ENCODE measurements at places on chromosomes 1 and 21.

- no peak for DNase-seq
Measured at GRCh38 chr21:42518626-42519025, 5.0 kb downstream of the SLC37A1 start.

DNA sequence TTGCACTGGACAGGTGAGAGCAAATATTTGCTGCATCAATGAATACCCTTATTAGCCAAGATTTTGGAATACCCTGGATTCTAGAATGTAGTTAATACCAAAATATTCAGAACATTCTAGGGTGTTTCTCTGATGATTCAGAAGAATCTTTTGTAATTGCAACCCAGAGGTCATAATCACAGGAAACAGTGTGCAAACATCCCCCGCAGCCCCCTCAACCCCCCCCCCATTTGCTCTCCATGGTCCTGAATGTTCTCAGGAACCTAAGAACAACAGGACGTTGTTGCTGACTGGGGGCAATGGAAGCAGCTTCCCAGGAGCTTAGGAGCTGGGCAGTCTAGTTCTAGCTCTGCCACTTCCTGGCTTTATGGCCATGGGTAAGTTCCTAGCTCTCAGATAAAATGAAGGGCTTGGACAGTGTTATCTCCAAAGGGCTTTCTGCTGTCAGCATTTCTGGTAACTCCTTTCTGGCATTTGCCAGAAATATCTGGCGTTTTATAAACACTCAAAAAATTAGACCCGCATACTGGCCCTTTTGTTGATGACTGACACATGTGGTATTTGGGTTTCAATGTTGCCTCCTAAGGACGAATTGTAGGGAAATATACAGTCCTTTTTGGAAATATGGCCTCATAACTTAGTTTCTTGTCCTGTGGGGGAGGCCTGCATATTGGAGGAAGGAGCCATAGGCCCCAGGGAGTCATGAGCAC lies 178.6 kb downstream of the RRAGC start:
- no peak for DNase-seq

GRCh38 chr1:229015806-229016205 lies 255.1 kb upstream of the RAB4A start:
- no peak for DNase-seq

DNA sequence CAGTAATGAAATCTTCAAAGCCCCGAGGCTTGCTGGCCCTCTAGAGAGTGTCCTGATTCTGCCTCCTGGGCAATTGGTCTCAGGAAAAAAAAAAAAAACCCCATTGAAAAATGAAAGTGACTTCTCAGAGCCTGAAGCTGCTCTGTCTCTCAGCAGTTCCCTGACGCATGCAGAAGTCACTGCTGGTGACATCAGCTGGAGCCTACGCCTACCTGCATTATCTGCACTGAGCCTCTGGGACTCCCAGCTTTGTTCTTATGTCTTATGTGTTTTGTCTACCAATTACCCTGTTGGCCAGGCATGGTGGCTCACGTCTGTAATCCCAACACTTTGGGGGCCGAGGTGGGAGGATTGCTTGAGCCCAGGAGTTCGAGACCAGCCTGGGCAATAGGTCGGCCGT lies 10.1 kb upstream of the SLC25A33 start:
- no peak for DNase-seq

DNA sequence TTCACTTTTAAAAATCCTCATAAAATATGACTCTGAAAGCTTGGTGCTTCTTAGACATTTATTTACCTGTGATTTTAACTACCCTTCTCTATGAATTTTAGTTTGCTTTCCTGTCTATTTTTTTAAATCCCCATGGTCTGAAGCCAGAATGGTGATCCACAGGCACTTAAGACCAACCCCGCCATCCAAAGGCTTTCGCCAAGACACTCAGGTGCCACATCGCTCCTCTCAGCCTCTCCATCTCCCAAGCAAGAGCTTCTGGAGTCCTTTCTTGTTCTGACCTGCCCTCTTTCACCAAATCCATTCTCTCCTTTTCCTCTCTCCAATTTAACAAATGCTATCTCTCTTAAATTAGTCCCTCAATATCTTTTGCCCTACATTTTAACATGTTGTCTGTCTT lies 464.6 kb downstream of the PCP4 start:
- no peak for DNase-seq

DNA sequence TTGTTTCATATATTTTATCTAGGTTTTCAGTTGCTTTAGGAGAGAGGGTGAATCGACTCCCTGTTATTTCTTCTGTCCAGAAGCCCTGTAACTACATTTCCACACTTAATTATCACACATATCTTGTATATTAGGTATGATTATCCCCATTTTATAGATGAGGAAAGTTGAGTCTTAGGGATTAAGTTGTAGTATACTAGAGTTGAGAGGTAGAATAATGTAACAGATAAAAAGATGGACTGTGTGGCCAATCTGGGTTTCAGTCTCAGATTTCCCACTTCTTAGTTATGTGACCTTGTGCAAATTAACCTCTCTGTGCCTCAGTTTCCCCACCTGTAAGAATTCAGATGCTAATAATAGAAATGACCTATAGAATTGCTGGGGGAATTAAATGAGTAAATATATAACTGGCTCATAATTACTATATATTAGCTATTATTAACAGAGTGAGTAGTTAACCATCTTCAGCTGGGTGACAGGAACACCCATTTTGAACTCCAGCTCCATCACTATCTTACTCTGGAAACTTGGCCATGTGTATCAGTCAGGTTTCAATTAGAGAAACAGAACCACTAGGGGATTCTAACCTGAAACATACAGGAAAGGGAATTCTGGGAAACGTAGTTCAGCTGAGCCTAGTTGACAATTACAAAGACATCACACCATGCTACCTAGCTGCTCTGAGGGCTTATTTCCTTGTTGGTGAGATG lies 20.4 kb upstream of the FOXO6 start:
- no peak for DNase-seq

DNA sequence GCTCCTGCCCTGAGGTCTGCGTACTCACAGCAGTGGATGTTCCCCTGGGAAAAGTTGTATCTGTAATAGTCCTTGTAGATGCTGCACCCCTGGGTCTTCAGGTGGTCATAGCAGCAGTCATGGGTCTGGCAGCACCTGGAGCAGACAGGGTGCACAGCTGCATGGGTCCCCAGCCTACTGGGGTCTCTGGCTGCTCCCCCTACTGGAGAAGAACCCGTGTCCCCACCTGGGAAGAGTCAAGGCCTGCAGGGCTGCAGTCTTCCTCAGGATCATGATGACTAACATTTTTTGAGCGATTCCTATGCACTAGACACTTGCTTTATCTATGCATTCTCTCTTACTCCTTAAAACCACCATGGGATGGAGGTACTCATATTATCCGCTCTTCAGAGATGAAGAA lies 3.9 kb downstream of the PLA2G2D start:
- DNase-seq, result no peak

GRCh38 chr1:51551081-51551480 lies 32.0 kb upstream of the EPS15 start:
- DNase-seq, result no peak

- DNase-seq, result no peak
Measured at GRCh38 chr1:169694304-169695075, 16.9 kb downstream of the SELL start.

- no peak for DNase-seq
Measured at GRCh38 chr1:168628807-168629206, 52.4 kb downstream of the XCL1 start.

GRCh38 chr1:213994888-213995287 lies 7.1 kb downstream of the PROX1 start:
- no peak for DNase-seq

GRCh38 chr1:44524655-44525500 lies 119.8 kb downstream of the RNF220 start:
- no peak for DNase-seq

DNA sequence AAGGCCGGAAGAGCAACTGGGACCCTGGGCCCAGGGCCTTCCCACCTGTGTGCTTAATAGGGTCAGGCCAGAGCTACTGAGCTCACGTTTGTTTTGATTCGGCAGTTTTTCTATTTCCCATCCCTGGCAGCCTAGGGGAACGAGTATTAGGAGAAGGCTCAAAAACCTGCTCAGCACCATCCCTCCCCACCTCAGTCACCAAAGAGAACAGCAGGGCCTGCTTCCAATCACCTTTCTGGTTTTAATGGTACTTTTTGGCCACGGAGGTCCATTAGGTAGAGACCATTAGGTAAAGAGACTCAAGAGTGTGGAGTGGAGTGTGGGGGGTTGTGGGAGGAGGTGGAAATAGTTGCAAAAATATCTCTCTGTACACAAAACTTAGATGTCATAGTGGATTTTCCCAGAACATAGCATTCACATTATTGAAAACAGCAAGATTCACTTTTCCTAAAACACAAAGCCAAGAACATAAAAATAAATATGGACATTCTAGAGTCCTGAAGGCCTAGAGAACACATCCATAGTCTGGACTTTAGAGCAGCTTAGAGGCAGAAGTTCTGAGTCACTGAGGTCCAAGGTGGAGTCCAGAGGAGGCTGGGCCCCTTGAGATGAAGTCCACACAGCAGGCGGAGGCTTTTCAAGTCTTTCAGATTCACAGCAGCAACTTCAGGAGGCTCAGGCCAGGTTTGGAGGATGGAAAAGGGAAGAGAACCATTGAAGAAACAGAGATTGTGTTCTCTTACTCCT lies 19.5 kb downstream of the NUAK2 start:
- DNase-seq, result no peak

DNA sequence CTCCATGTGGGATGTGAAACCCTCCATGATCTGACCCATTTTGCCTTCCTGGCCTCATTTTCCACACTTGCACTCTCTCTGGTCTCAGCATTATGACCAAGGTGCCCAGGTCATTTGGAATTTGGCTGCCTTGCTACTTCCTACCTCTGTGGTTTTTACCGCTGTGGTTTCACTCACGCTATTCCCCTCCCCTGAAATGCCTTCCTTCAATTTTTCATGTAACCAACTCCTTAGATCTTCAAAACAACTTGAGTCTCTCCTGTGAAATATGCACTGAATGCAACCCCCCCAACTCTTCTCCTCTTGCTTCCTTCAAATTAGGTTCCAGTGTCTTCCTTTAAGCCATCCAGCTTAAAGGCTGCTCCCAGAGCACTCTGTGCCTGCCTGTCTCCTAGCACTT lies 50.1 kb downstream of the PHC2 start:
- no peak for DNase-seq

DNA sequence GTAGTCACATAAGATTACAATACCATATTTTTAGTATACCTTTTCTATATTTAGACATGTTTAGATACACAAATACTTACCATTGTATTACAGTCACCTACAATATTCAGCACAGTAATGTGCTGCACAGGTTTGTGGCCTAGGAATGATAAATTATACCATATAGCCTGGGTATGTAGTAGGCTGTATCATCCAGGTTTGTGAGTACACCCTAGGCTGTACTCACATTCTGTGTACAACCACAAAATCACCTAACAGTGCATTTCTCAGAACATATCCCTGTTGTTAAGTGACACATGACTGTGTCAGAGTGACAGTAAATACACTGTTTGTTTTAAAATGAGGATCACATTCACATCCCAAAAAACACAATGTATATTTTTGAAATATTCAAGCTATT lies 11.2 kb downstream of the KRTAP21-3 start:
- DNase-seq, result no peak

DNA sequence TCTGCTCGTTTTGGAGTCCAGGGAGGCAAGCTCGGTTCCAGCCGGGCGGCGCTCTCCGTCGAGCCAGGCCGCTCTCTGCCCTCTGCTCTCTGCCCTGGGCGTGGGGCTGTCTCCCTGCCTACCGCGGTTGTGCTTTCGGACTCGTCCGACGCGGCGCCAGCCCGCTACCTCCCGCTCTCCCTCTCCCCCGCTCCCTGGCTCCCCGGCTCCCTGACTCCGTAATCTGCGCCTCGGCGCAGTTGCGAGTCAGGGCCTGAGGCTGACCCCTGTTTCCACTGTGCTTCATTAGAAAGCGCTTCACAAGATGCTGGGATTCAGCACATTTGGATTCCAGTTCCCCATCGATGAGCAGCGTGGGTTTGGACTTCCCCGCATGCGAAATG lies 2.2 kb downstream of the SOX13 start:
- DNase-seq, result no peak

DNA sequence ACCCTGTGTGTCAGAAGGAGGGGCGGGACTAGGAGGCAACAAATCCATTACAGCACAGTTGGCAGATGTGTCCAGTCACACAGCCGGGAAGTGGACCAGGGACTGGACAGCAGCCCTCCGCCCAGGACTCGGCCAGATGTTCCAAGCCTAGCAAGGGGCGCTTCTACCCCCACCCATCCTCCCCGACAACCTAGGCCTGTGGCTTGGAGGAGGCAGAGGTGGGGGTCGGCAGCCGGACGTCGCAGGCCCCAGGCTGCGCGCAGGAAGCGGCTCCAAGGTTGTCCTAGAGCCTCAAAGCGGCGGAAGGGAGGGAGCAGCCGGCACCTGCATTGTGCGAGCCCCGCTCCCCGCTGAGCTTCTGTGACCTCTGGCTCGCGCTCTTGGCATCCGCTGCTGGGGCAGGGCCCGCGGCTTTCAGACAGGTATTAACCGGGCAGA lies 20.6 kb upstream of the MYCL start:
- no peak for DNase-seq

- DNase-seq, result no peak
Measured at GRCh38 chr1:224438989-224439388, 4.4 kb upstream of the WDR26 start.

GRCh38 chr1:201216395-201217085 lies 25.9 kb downstream of the IGFN1 start:
- no peak for DNase-seq

DNA sequence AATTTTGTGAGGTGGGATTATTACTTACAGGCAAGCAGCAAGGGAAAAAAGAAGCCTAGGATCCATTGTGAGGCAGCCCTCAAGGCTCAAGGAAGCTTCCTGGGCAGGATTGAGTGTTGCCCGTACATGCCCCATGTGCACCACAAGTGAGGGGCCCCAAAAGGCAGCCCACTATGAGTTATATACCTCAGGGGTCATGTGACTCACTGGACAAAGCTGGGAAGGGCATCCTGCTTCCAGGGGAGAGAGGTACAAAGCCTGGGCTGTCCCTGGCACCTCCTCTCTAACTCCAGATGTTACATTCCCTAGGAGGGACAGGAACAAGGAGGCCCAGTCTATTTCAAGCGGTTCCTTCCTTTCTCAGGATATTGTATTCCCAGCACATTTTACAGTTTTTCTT lies 34.0 kb upstream of the CD1D start:
- DNase-seq, result no peak

Data from NK-92 treated with Interleukin-12 subunit alpha and Interleukin-12 subunit beta, amount 100 ng/mL, for 24 hours (cell line).